K562 (cell line): ENCODE measurements at places on chromosomes 11 and 22. TPM values are rescaled to one million over a fixed set of nuclear protein-coding genes. Genes with fewer than 3 reads are reported as not detected.

DNA sequence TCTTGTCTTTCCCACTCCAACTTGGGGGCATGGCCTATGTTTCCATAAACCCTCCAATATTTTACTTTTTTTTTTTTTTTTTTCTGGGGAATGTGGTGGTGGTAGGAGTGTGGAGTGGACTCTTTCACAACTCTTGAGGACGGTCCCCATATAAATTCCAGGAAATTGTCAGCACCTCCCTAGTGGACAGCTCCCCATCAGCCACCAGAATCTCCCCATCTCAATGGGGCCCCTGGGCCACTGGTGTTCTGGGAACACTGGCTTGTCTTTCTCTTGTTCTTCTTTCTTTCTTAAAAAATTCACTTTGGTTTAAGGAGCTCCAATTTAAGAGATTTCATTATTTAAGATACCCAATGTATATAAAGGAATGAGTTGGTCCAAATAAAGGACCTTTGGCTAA lies 74.1 kb downstream of the ADM start:
- peak; percentile 39 for DNase-seq

Gene KCTD17
- 0.49 and 0.67 TPM in 2 replicates for total RNA-seq

Gene MAPK8IP1
- 6.6 and 6.9 TPM in 2 replicates for total RNA-seq

- DNase-seq = no peak
Measured at GRCh38 chr22:20036084-20036482, 15.2 kb downstream of the TANGO2 start.

Gene SGSM1
- not detected in 2 replicates for total RNA-seq

Gene OR2AT4
- 1.6 and 2.3 TPM in 2 replicates for total RNA-seq

Gene NNMT
- 11.2 and 11.7 TPM in 2 replicates for total RNA-seq

Gene HIRA
- 115 and 132 TPM in 2 replicates for total RNA-seq

GRCh38 chr22:33666961-33667619 lies 253.2 kb downstream of the LARGE1 start:
- no peak for DNase-seq

- DNase-seq = no peak
Measured at GRCh38 chr11:45374653-45375059, 88.5 kb upstream of the SYT13 start.

DNA sequence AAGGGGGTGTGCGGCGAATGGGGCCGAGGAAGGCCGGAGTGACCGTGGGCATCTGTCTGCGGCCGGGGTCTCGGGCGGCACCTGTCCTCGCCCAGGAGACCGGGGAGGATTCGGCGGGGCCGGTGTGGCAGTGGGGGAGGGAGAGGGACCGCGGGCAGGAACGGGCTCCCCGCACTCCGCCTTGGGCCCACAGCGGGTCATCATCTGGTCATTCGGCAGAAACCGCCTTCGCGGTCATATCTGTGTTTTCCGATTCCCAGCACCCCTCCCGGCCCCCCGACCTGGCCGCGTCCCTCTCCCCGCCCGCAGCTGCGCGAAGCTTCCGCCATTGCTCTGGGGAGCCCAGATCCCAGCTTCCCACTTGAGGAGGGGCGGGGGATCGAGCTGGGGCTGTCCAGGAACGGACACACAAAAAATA lies 824 bp upstream of the CBX6 start:
- peak; percentile 70 for DNase-seq

- no peak for DNase-seq
Measured at GRCh38 chr11:20610825-20611224, 11.4 kb downstream of the SLC6A5 start.

- DNase-seq = no peak
Measured at GRCh38 chr11:102729849-102730815, 5.4 kb upstream of the MMP8 start.

- DNase-seq = no peak
Measured at GRCh38 chr11:10818594-10818993, 9.9 kb upstream of the EIF4G2 start.

- no peak for DNase-seq
Measured at GRCh38 chr11:7439746-7440320, 45.5 kb upstream of the OLFML1 start.

DNA sequence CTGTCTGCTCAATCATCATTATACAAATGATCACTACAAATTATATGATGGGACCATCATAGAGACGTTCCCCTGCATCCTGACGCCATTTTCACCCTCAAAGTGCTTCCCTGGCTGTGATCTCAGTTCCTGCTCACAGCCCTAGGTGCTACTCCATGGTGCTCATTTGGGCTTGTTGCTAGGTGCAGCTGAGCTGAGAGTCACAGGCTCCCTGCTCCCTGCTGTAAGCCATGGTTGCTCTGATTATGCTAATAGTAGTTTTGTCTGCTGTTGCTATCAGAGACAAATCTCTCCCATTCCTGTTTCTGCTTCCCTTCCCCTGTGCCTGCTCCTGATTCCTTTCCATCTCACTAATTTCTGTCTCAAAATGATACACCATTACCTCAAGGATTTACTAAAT lies 474.3 kb downstream of the METTL15 start:
- no peak for DNase-seq

DNA sequence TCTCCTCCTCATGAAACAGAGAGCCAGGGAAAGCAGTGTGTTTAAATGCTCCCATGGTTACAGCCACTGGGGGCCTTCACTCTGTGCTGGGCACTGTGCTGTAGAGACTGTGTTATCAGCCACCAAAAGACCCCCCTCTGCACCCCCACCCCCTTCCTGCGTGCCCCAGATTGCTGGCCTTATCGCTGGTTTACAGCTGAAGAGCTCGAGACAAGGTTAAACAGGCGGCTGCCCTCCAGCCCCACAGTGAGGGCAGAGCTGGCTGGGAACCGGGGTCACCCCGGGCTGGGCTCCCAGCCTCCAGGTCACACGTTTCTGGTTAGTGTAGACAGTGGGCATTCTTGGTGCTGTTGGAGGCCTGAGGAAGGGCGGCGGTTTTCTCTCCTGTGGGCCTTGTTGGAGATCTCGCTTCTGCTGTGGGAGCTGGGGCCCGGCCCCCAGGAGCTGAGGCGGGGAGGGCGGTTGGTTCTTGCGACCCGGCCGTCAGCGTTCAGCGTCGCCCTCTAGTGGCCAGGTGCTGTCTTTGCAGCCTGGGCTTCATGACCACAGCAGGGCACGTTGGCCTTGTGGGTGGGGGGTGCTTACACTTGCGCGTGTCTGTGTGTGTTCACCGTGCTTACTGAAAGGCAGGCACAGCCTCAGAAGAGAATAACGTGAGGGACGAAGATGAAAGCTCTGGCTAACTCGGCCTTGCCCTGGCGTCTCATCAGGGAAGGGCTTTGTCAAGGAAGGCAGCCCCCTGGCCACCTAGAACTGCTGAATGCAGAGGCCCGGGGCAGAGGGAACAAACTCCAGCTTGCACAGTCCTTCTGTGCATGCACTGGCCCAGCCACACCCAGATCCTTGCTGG lies 40.8 kb downstream of the TBC1D22A start:
- DNase-seq = peak; percentile 77

GRCh38 chr22:31492151-31492550 lies 2.5 kb upstream of the EIF4ENIF1 start:
- no peak for DNase-seq

DNA sequence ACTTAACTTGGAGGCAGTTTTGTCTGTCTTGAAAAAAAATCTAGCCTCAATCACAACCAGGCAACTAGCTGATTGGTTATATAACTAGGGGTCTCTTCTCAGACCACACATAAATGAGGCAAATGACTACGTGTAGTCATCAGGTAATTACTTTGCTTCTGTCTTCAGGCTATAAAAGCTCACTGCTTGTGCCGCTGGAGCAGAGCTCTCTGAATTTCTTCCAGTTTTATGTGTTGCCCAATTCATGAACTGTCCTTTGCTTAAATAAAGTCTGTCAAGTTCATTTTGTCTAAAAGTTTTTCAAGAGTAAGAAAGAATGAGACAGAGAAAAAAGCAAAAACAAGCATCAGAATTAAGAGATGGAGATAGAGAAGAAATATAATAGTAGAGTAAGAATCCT lies 93.4 kb downstream of the MUC15 start:
- no peak for DNase-seq

GRCh38 chr11:72069787-72070251 lies 10.5 kb downstream of the NUMA1 start:
- DNase-seq = peak; percentile 25

GRCh38 chr11:35040221-35040942 lies 98.6 kb upstream of the CD44 start:
- DNase-seq = no peak

Gene KCNQ1
- total RNA-seq = 0.44 and 0.45 TPM in 2 replicates

- DNase-seq = no peak
Measured at GRCh38 chr22:49755631-49756001, 72.1 kb downstream of the BRD1 start.

GRCh38 chr11:15605094-15605493 lies 490.4 kb downstream of the INSC start:
- no peak for DNase-seq

Gene GLYAT
- total RNA-seq = not detected in 2 replicates

- DNase-seq = peak; percentile 33
Measured at GRCh38 chr11:121426476-121427399, 25.4 kb upstream of the SORL1 start.

DNA sequence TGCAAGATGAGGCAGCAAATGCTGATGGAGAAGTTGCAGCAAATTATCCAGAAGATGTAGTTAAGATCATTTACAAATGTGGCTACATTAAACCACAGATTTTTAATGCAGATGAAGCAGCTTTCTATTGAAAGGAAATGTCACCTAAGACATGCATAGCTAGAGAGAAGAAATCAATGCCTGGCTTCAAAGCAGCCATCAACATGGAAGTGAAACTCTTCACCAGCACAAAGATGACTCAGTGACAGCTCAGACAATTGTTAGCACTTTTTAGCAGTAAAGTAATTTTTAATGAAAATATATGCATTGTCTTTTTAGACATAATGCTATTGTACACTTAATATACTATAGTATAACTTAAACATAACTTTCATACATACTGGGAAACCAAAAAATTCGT lies 71.4 kb downstream of the FANCF start:
- DNase-seq = no peak

Gene RTN4R
- 2.8 and 3.0 TPM in 2 replicates for total RNA-seq
